ENCODE measurements at places on chromosomes 11 and 22. TPM values are rescaled to one million over a fixed set of nuclear protein-coding genes. Genes with fewer than 3 reads are reported as not detected.

Gene OPCML
- not detected for total RNA-seq

Gene IFT27
- total RNA-seq, result 7.0 TPM

Gene ZFTA
- total RNA-seq, result 3.3 TPM

Gene TMEM86A
- total RNA-seq, result 1.3 TPM

Gene OR4D5
- total RNA-seq, result not detected

Gene GSTT2B
- 9.9 TPM for total RNA-seq

Gene SLC22A6
- total RNA-seq, result not detected
